ENCODE measurements at places on chromosomes 12 and 14.

DNA sequence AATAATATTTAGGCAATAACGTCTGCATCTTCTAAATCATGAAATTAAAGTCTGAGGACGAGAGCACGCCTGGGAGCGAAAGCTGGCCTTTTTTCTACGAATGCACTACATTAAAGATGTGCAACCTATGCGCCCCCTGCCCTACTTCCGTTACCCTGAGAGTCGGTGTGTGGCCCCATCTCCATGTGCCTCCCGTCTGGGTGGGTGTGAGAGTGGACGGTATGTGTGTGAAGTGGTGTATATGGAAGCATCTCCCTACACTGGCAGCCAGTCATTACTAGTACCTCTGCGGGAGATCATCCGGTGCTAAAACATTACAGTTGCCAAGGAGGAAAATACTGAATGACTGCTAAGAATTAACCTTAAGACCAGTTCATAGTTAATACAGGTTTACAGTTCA lies 19.3 kb downstream of the CKB start:
- no peak for DNase-seq

DNA sequence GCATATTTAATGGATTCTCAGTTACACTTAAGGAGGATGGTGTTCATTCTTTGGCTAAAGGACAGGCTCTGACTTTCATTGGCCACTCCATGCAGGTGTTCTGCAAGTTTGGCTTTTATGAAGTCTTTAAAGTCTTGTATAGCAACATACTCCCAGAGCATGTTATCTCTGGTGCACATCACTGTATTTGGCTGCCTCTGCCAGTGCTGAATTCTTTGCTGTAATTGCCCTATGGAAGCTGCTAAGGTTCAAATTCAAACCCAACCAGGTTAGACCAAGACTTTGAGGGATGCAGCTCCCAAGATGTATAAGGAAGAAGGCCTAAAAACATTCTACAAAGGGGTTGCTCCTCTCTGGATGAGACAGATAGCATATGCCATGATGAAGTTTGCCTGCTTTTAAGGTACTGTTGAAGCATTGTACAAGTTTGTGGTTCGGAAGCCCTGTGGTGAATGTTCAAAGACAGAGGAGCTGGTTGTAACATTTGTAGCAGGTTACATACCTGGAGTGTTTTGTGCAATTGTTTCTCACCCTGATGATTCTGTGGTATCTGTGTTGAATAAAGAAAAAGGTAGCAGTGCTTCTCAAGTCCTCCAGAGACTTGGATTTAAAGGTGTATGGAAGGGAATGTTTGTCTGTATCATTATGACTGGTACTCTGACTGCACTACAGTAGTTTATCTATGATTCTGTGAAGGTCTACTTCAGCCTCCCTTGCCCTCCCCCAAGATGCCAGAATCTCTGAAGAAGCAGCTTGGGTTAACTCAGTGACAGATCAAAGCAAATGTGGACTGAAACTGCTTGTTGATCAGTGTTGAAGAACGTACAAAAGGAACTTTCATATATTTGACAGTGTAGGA lies 19.4 kb downstream of the TMEM116 start:
- DNase-seq = no peak

- no peak for DNase-seq
Observed at GRCh38 chr12:95385246-95386035, 88.5 kb upstream of the METAP2 start.

GRCh38 chr12:51391283-51392123 lies at the start of gene GALNT6:
TSS of gene GALNT6 (minus strand) at chr12:51391406. CDS start at chr12:51379781, 11,625 bp downstream.
- peak; percentile 55 for DNase-seq

DNA sequence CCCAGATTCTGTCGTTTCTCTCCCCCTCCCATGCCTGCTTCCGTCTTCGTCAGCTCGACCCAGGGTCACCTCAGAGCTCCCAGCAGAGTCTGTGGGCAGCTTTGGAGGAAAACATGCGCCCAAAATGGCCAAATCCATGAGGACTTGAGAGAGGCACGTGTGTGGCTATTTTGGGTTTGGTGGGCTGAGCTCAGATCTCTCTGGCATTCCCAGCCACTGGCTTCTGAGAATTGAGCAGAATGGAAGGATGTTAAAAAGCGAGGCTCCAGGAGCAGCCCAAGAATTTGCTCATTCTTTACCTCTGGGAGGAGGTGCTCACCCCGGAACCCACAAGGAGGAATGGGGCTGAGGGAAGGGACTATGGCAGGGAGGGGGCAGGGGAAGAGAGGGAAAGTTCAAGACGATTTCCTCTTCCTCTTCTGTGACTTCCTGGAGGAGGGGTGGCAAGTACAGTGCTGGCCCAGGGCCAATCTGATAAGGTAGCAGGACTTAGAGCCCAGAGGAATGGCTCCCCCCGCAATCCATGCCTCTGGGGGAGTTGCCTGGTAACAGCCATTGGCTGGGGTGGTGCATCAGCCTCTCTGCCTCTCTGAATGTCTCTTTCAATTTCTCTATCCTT lies 20.1 kb downstream of the TSPAN9 start:
- DNase-seq = no peak

- no peak for DNase-seq
Observed at GRCh38 chr12:105334001-105334400, 3.5 kb downstream of the C12orf75 start.

DNA sequence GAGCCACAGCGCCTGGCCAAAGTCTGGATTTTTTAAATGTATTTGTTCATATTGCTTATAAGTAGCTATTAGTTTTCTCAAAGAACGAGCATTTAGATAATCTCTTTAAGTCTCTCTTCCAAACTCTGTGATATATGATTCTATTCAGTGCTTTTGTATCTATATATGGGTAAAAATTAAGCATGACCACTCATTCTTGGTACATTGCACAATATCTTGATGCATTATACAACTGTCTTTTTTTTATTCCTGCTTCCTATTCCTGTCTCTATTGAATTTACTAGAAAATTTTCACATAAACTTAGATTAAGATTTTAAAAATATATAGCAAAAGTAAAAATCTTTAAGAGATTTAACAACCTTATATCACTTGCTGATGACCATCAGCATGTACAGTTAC lies 29.1 kb downstream of the SOCS2 start:
- no peak for DNase-seq

All from WERI-Rb-1 (cell line).